Psoas muscle (tissue), 8 donors: ENCODE measurements at places on chromosomes 4 and X. TPM values are rescaled to one million over a fixed set of nuclear protein-coding genes. Genes with fewer than 3 reads are reported as not detected.

DNA sequence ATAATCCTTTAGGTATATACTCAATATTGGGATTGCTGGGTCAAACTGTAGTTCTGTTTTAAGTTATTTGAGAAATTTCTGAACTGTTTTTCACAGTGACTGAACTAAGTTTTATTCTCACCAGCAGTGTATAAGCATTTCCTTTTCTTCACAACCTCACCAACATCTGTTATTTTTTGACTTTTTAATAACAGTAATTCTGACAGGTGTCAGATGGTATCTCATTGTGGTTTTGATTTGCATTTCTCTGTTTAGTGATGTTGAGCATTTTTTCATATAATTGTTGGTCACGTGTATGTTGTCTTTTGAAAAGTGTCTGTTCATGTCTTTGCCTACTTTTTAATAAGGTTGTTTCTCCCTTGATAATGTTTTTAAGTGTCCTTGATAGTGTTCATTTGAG, 112.6 kb downstream of the LINC00632 start:
- no peak for DNase-seq
- H3K27ac ChIP-seq, result no peak overlapping the region
- H3K36me3 ChIP-seq, result no peaks in the 10 kb centered on the region
- no peak overlapping the region for H3K4me3 ChIP-seq

DNA sequence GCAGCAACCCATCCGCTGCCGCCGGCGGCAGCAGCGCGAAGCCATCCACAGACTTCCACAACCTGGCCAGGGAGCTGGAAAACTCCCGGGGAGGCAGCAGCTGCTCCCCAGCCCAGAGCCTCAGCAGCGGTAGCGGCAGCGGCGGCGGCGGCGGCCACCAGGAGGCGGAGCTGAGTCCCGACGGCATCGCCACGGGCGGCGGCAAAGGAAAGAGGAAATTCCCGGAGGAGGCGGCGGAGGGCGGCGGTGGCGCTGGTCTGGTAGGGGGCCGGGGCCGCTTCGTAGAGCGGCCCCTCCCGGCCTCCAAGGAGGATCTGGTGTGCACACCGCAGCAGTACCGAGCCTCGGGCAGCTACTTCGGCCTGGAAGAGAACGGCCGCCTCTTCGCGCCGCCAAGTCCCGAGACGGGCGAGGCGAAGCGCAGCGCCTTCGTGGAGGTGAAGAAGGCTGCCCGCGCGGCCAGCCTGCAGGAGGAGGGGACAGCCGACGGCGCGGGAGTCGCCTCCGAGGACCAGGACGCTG, 4.9 kb downstream of the PRDM8 start:
- peak overlapping the region; percentile 66 for H3K4me3 ChIP-seq
- DNase-seq, result peak; percentile 85
- H3K27me3 ChIP-seq, result peaks cover 56% of the 10 kb centered on the region
- H3K36me3 ChIP-seq, result no peaks in the 10 kb centered on the region

DNA sequence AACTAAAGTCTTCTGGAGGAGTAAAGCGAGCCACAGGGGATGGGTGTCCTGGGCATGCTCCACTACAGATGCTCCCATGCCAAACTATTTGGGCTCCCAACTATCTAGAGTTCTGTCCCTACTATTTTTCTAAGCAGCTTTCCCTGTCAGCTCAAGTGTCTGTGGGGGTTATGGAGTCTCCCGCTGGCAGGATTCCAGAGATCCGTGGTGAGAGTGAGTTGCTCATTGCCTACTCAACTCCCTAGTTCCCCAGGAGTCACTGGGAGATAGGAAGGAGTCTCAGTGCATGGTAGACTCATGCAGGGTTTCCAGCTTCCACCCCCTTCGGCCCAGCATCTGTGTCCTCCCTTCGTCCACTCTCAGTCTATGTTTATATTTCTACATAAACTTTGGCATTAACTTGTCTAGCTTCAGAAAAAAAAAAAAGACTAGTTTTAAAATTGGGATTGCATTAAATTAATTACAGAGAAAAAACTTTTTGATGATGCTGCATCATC, 55.1 kb upstream of the INPP4B start:
- no peaks in the 10 kb centered on the region for H3K36me3 ChIP-seq
- DNase-seq, result no peak
- no peak overlapping the region for H3K27ac ChIP-seq
- H3K4me1 ChIP-seq, result no peaks in the 10 kb centered on the region
- no peaks in the 10 kb centered on the region for H3K27me3 ChIP-seq

GRCh38 chrX:150150076-150150779, 211.9 kb upstream of the EOLA2 start:
- H3K4me1 ChIP-seq, result no peaks in the 10 kb centered on the region
- H3K27me3 ChIP-seq, result no peaks in the 10 kb centered on the region
- no peak for DNase-seq
- H3K27ac ChIP-seq, result no peak overlapping the region
- H3K36me3 ChIP-seq, result no peaks in the 10 kb centered on the region
- no peak overlapping the region for H3K4me3 ChIP-seq

DNA sequence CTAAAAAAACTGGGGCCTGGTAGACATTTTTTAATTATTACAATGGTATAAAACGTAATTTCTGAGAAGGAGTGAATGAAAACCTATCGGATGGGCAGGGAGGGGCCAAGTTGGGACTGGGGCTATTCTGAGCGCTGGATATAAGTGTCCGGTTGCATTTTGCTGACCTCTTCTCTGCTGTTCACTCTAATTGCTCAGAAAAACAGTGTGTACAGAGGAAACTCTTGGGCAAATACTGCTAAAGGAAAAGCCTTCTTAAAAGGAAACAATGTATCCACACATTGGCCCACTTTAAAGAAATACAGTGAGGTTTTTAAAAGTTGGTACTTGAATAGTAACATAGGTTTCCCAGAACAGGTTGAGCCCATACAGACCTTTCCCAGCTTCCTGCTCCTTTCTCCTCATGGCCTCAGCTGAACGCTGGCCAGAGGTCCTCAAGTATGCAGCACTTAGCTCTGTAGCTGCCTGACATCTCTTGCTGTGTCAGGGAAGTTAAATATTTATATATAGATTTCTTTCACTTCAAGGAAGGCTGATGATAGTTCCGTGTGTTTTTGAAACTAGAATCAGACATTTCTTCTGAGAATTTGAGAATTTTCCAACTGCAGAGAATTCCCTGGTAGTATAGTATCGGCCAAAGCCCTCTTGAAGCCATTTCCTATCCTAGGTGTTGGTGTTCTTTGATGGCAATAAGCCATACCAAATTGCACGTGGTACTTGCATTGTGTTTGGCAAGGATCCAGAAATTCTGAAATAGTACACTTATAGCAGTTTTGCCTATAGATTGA, 97.1 kb upstream of the SLC4A4 start:
- H3K4me1 ChIP-seq, result peaks cover 17% of the 10 kb centered on the region
- H3K36me3 ChIP-seq, result no peaks in the 10 kb centered on the region
- H3K27me3 ChIP-seq, result no peaks in the 10 kb centered on the region
- peak overlapping the region; percentile 83 for H3K27ac ChIP-seq
- no peak for DNase-seq

The PROM1 gene
- 1.5 TPM for total RNA-seq
